Activated naive CD8-positive, alpha-beta T cell treated with anti-CD3 and anti-CD28 coated beads for 36 hours (primary cell): ENCODE measurements at places on chromosomes 13 and 19. TPM values are rescaled to one million over a fixed set of nuclear protein-coding genes. Genes with fewer than 3 reads are reported as not detected.

DNA sequence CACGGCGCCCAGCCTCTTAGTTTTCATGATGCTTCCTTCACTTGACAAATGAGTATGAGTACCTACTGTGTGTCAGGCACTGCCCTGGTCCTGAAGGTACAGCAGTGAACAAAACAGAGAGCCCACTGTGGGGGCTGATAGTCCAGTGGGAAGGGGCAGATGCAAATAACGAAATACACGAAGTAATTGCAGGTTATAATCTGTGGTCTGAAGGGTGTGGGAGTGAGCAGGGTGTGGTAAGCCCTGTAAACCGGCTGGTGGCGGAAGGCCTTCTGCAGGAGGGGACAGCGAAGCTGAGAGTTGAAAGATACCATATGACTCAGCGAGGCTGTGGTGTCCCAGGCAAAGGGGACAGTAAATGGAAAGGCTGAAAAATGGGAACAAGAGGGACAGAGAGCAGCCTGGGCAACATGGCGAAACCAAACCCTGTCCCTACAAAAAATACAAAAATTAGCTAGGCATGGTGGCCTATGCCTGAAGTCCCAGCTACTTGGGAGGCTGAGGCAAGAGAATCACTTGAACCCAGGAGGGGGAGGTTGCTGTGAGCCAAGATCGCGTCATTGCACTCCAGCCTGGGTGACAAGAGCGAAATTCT lies 60.5 kb downstream of the MAP4K1 start:
- no peak for DNase-seq

Gene FEM1A
- 22.5 TPM for total RNA-seq

DNA sequence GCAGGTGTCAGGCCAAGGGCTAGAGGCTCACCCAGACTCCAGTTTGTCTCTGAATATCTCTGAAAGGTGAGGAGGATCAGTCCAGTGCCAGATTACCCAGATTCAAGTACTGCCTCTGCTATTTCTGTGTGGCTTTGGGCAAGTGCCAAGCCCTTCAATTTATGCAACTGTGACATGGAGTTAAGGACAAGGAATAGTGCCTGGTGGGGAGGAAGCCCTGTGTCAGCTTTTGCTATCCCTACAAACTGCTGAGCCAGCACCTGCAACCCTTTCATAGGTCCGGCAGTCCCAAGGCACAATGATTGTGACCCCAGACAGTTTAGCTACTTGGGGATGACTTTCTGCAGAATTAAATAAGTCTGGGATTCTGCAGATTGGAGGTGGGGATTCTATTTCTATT lies 123.0 kb downstream of the KL start:
- DNase-seq = no peak

Gene CEACAM3
- total RNA-seq = not detected

Gene KL
- 0.72 TPM for total RNA-seq

DNA sequence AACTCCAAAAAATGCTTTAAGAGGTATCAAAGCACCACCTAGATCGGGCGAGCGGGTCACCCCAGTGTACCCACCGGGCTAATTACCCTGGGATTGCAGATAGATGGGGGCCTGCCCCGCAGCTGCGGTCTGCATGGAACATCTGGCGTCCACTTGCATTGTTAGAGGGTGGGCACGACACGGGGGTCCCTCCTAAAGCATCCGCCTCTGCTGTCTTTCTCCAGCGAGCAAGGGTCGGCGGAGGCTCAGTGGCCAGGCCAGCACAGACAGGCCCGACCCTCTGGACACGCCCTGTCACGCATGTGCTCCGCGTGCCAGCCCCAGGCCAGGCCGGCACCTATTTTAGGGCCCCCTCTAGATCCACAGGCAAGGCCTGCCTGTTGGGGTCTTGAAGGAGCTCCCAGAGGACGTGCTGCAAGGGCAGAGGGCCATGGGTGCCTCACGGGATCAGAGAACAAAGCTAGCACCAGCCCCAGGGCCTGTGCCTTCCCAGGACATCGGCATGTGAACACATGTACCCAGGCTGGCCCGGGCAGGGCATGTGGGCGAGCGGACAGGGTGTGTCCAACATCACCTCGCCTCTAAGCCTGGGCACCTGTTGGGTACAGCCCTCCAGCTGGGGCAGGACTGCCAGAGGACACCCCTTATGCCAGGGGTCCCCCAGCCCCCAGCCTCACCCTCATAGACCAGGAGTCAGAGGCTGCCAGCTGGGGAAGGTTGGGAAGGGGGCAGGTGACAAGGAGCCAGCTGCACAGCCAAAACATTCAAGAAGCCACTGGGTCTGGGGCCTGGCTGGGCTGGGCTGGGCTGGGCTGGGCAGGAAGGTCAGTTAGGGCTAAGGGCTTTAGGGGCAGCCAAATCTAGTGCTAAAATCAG lies 35.6 kb upstream of the NANOS3 start:
- DNase-seq = peak; percentile 41

Gene CYP2A6
- total RNA-seq = 0.27 TPM

GRCh38 chr13:41546372-41547190 lies 89.2 kb downstream of the RGCC start:
- no peak for DNase-seq
